ENCODE measurements at places on chromosomes 6 and 20.

- DNase-seq = no peak
Measured at GRCh38 chr20:53843645-53844044, 226.7 kb downstream of the BCAS1 start.

- no peak for DNase-seq
Measured at GRCh38 chr6:5338177-5338960, 77.1 kb downstream of the FARS2 start.

DNA sequence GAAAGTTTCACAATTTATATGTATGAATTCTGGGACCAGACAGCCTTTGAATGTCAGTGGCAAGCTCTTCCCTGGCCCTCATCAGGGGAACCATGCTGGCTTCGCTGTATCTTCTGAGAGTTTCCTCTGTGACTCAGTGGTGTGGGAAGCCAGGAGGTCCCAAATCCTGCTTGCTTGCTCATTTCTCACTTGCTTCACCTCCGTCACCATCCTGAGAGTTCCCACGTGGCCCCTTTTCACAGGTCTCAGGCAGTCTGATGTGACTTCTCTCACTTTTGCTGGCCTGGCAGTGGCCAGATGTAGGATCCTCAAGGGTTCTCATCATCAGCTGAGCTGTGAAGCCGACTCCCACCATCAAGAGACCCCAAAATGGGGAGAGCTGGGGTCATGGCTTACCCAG is 28.4 kb upstream of the RIN2 start:
- no peak for DNase-seq

DNA sequence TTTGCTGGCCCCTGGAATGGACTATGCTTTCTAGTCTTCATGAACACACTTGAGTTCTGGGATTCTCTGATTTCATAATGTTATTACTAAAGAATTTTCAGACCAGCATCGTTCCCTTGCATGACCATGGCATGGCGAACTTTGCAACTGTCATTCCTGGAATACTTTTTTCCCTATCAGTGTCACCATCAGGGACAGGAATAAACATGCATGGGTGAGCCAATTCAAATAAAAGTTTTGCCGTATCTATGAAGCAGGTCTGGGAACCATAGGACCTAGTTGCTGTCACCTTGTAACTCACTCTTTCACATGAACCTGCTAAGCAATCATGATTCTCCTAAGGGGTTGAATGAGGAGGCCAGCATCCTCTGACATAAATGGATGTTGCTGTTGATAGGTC is 68.2 kb upstream of the AGPAT4 start:
- no peak for DNase-seq

- DNase-seq = no peak
Measured at GRCh38 chr6:107121964-107122495, 6.7 kb upstream of the BEND3 start.

GRCh38 chr20:48932375-48932941 is 10.9 kb downstream of the ARFGEF2 start:
- DNase-seq = no peak

DNA sequence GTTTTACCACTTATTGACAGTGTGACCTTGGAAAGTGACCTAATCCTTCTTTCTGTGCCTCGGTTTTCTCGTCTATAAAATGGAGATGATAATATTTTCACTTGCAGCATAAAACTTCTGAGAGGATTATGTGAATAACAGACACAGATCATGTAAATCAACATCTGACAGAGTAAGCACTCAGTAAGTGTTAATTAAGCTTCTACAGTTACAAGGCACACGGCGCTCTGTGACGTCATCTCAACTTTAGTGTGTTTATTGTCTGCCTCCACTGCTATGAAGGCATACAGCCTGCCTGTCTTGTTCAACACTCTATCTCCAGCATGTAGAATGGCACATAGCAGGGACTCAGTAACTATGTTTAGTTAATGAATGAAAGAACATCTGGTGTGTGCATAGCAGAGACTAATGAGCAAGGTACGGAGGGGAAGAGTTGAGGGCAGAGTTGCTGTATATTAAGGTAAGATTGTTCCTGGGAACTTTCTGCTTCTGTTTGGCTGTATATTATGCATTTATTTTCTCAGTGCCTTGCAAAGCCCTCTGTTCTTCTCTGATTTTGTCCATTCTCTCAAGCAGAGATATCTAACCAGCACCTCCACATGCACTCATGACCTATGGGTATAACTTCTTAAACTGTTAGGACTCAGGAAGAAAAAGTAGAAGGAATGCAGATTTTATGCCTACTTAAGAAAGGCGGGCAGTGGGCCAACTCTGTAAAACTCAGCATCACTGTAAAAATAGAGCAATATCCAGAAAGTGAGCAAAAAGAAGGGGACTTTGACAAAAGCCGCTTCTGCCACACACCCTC is 66.4 kb upstream of the STMND1 start:
- DNase-seq = no peak

- DNase-seq = peak; percentile 33
Measured at GRCh38 chr6:2942914-2943563, 28.3 kb downstream of the SERPINB6 start.

DNA sequence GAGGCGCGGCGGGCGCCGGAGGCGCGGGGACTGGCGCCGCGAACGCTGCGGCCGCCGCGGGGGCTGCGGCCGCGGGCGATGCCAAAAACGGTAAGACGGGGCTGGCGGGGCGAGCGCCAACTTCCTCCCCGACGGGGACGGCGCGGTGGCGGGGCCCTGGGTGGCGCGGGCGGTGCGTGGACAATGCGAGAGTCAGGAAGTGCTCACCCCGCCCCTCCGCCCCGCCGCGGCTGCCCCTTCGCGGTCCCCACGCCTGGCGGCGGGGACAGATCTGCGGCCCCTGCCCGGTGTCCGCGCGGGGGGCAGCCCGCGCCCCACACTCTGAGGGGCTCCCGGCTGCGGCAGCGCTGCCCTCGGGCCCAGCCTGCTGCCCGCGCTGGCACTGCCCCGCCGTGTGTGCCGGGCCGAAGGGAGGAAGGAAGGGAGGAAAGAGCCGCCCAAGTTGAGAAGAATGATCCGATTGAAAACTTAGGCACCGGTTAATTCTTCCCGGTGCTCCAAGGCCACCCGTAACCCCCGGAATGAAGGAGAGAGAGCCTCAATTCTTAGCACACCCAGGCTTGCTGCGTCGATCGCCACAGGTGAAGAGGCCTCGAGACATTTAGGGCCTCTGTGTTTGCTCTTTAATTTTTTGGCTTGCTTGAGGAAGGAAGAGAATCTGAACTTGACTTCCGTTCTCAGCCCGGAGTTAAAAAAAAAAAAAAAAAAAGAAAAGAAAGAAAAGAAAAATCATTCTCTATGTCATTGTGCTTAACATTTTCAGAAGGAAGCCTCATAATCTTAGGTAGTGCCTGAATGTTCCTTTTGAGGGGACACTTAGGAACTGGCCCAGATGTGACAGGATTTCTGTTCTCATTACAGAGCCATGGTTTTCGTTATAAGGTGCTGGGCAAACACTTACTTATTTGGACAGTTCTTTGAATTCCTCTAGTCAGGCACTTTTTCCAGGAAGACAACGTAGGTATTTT is 982 bp downstream of the HECA start:
- DNase-seq = peak; percentile 64

DNA sequence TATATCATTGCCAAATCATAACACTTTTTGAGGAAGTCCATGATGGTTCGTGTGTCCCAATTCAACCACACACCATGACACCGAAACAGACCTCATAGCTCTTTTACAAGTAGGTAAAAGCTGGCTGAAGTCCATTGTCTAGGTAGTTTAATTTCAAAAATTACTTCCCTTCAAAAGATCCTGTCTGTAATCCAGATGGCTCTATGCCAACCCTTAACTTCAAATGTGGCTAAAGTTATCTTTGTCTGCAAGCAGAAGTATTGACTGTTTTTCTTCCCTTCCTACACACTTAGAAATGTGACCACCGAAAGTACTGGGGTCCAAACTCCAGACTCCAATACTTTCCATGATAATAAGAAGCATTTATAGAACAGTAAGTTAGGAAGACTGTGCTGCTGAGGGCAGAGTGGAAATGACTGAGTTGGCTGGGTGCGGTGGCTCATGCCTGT is 8.3 kb upstream of the TIAM2 start:
- DNase-seq = no peak

- DNase-seq = no peak
Measured at GRCh38 chr20:34461779-34462087, 54.5 kb upstream of the DYNLRB1 start.

- no peak for DNase-seq
Measured at GRCh38 chr6:22888163-22888752, 318.9 kb downstream of the HDGFL1 start.

DNA sequence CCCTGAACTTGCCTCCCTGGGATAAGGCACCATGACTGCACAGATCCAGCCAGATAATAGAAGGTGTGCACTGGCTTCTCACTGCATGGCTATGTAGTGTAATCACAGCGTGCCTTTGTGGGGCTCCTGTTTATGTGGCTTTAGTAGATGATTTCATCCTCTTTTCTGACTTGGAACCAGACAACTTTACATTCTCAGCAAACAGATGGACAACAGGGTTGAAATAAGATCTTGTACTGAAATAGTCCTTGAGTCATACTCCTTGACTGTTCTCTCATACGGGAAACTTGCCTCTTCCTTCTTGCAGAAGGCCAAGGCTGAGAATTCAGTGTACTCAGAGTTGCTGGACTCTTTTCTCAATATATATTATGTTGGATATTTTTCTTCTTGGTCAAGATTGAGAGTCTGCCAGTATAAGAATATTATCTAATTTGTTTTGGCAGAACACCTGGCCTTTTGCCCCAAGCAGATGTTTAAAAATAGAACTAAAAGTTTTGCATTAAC is 25.0 kb upstream of the RNF144B start:
- DNase-seq = no peak

DNA sequence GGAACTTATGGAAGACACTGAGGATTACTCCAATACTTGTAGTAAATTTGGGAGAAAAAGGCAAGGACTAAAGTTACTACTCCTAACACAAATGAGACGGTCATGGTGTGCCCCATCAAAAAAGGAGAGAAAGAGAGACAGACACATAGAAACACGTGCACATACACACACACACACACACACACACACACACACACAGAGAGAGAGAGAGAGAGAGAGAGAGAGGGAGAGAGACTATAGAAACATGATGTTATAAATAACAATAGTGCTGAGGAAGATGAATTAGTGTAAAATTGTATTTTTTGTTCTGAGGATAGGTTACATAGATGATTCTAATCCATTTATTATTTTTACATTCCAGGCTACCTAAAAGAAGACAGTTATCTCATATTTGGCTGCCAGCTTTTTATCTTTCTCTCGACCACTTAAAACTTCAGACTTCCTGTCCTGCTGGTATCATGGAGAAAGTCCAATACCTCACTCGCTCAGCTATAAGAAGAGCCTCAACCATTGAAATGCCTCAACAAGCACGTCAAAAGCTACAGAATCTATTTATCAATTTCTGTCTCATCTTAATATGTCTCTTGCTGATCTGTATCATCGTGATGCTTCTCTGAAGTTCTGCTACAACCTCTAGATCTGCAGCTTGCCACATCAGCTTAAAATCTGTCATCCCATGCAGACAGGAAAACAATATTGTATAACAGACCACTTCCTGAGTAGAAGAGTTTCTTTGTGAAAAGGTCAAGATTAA is 10.5 kb downstream of the PLN start:
- DNase-seq = peak; percentile 24

DNA sequence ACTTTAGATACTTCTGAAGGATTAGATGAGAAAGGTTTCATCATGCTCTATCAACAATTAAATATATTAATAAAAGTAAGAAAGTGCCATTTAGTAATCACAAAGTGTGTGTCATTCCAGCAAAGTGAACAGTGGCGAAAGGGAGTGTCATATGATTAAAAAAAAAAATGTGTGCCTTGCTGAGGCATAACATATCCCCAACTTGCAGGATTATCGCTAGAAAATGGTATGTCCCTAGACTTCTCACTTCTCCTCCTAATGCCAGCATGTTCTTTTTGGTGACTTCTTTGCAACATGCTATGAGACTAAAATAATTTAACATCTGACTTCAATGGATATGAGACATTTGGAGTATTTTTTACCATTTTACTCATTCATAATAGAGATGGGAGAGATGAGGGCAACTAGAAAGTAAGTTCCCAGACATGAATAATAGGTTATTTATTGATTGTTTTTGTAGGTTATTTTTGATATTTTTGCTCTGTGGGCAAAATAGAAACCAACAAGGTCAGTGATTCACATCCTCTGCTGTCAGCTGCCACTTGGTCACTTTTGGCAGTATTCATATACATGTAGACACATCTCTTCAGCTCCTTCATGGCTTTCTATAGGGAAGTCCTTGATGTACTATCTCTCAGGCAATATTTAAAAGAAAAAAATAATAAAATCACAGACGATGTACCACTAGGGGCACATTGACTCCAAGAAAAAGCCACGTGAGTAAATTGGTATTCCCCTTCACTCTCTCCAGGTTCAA is 370.1 kb downstream of the BMP2 start:
- DNase-seq = no peak

DNA sequence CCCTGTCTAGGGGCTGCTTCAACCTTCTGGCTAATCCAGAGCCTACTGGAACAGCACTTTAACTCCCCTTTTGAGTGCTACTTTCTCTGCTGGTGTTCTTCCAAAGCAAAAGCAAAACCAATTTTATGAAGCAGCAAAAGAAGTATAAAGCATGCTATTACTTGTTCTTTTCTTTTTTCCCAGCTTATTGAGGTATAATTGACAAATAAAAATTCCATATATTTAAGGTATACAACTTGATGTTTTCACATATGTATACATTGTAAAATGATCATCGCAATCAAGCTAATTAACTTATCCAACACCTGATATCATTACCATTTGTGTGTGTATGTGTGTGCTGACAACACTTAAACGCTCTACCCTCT is 14.9 kb downstream of the ID4 start:
- no peak for DNase-seq

DNA sequence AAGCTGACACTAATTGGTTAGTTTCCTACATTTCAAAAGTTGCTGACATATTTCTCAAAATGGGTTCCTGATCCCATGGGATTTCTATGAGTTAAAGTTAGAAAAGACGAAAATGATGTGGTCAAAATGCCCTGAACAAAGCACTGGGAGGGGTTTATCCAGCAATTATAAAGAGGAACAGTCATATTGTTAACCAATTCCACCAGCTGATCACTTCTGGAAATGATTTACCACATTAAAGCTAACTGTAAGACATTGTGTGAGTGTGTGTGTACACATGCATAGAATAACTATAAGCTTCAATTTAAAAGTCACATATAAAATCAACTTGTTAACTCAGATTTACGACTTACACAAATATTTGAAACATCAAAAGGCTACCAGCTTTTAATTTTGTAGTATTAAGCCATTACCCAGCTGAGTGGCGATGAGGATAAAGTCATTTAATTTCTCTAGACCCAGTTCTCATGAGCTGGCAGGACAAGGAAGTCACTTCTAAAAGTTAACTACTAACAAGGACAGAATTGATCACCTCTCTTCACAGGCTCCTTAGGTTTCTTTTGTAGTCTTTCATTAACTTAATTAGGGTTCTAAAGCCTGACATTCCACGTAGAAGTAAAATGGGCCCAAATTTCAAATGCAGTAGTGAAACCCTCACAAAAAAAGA is 40.4 kb downstream of the MAN1A1 start:
- no peak for DNase-seq

- DNase-seq = peak; percentile 82
Measured at GRCh38 chr6:33410711-33411631, at the start of gene PHF1. PHF1 (plus strand) TSS chr6:33411014; CDS start chr6:33412264, 1,250 bp downstream.
